Occipital lobe (tissue), 3 donors: ENCODE measurements at places on chromosomes 4 and X.

- DNase-seq, result no peak
Observed at GRCh38 chr4:19254486-19254885, 997.2 kb upstream of the SLIT2 start.

- no peak for DNase-seq
Observed at GRCh38 chr4:186882293-186882692, 158.6 kb upstream of the FAT1 start.

GRCh38 chrX:112803060-112803459, 37.6 kb downstream of the AMOT start:
- no peak for DNase-seq

- no peak for DNase-seq
Observed at GRCh38 chrX:132791714-132792113, 166.7 kb downstream of the HS6ST2 start.

GRCh38 chr4:680928-681645, 6.7 kb downstream of the MYL5 start:
- no peak for DNase-seq

DNA sequence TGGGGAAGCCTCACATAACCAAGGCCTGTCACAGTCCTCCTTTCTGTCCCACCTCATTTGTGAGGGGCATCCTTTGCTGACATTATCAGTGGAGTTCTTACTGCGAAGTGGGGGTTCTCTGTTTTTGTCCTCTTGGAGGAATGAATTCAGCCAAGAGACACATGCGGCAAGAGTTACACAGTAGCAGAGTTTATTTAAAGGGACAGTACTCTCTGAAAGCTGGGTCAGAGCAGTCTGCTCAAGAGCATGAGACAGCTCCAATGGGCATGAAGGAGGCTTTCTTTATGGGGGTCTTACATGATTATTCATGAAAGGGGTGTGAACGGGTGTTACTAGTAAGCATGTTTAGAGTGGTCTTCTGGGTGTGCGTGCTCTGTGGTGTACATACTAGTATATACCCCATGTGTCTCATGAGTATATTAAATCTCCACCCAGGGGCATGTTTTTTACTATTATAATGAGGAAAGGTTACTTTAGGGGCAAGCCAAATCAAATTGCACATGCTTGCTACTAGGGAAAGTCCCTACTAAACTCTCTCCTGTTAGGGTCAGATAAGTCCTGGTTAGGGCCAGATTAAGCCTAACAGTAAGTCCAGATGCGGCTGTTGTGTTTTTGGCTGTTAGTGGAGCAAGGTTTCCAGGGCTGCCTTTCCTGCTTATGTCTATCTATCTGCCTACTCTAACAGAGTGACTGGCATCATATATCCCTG, 19.8 kb upstream of the LGI2 start:
- DNase-seq, result no peak

GRCh38 chr4:56739066-56739777, 58.1 kb upstream of the HOPX start:
- DNase-seq, result no peak
